ENCODE measurements at places on chromosomes 13 and 19.

DNA sequence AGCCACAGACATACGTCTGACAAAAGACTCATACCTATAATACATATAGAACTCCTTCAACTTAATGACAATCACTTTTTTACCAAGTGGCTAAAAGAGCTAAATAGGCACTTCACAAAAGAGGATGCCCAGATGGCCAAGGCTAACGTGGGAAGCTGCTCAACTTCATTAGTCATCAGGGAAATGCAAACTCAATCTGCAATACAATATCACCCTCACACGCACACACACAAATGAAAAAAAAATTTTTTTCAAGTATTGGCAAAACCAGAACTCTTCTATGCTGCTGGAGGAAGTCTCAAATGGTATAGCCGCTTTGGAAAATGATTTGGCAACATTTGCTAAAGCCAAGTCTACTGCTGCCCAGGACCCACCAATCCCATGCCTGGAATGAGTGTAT, 14.6 kb upstream of the DNMT1 start:
- no peak for DNase-seq

DNA sequence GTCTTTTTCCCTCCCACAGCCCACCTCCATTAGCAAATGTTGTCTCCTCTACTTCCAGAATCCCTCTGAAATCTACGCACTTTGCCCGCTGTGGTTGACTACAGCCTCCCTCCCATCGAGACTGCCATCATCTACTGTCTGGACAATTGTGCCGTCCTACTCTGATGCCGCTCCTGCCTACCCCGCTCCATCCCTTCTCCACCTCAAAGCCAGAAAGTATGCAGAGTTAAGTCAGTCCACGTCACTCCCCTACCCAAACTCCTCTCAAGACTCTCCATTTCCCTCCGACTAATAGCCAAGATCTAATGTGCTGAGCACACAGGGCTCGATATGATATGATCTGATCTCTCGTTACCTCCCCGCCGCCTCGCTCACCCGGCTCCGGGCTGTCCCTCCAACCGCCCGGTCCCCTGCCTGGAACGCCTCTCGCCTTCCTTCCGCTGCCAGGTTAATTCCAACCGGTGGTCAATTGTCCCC, 556 bp downstream of the CACTIN start:
- no peak for DNase-seq

- DNase-seq: no peak
Measured at GRCh38 chr19:12112701-12113100, 27.4 kb downstream of the ZNF20 start.

GRCh38 chr13:105602956-105603670, 932.3 kb downstream of the EFNB2 start:
- no peak for DNase-seq

GRCh38 chr13:77038907-77039480, 12.0 kb upstream of the FBXL3 start:
- DNase-seq: no peak

- DNase-seq: no peak
Measured at GRCh38 chr13:98228661-98229341, 51.7 kb upstream of the RNF113B start.

- DNase-seq: no peak
Measured at GRCh38 chr13:93723316-93723715, 496.7 kb downstream of the GPC6 start.

- DNase-seq: no peak
Measured at GRCh38 chr13:110393761-110394160, 86.7 kb downstream of the COL4A2 start.

DNA sequence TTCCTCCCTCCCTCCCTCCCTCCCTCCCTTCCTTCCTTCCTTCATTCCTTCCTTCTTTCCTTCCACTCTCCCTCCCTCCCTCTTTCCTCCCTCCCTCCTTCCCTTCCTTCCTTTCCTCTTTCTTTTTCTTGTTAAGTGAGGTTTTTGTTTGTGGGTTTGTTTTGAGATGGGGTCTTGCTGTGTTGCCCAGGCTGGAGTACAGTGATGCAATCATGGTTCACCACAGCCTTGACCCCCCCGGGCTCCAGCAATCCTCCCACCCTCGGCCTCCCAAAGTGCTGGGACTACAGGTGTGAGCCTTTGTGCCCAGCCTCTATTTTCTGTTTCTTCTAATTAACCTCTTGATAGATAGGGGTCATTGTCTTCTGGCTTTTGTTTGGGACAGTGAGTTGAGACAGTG, 19.4 kb downstream of the ELAVL3 start:
- no peak for DNase-seq

- no peak for DNase-seq
Measured at GRCh38 chr13:45361596-45362206, 20.7 kb upstream of the TPT1 start.

DNA sequence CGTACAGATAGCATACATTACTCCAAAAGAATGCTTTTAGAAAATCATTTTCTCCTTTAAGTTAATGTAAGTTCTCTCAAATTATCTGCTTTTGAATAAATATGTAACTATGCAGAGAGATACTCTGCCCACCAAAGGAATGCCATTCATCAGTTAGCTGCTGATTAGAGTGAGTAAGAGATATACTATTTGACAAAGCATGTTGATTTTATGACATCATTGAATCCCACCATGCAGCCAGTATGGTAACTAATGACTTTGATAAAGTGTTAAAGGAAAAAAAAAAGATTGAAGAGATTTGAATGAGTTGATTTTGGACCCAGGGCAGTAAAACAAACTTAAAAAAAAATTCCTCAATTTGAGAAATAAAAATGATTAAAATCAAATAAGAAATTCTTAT, 521.5 kb downstream of the SLITRK6 start:
- DNase-seq: no peak

DNA sequence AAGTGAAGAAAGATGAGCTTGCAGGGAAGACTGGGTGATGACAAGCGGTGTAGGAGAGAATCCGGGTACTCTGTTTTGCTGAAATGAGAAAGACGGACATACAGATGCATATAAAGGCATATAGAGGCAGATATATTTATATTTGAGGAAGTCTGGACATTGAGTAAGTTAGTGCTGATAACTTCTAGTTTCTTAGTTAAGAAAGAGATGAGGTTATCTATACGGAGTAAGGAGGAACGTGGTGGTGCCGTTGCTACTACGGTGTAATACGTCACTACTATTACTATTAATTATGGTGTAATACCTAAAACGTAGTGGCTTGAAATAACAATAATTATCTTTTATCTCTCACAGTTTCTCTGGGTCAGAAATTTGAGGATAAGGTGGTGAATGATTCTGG, 9.8 kb upstream of the CPB2 start:
- no peak for DNase-seq

- no peak for DNase-seq
Measured at GRCh38 chr13:65268009-65268408, 1962.1 kb downstream of the PCDH9 start.

- no peak for DNase-seq
Measured at GRCh38 chr13:106515635-106516254, 19.7 kb downstream of the EFNB2 start.

- DNase-seq: no peak
Measured at GRCh38 chr13:79171141-79172061, 234.7 kb downstream of the RBM26 start.

DNA sequence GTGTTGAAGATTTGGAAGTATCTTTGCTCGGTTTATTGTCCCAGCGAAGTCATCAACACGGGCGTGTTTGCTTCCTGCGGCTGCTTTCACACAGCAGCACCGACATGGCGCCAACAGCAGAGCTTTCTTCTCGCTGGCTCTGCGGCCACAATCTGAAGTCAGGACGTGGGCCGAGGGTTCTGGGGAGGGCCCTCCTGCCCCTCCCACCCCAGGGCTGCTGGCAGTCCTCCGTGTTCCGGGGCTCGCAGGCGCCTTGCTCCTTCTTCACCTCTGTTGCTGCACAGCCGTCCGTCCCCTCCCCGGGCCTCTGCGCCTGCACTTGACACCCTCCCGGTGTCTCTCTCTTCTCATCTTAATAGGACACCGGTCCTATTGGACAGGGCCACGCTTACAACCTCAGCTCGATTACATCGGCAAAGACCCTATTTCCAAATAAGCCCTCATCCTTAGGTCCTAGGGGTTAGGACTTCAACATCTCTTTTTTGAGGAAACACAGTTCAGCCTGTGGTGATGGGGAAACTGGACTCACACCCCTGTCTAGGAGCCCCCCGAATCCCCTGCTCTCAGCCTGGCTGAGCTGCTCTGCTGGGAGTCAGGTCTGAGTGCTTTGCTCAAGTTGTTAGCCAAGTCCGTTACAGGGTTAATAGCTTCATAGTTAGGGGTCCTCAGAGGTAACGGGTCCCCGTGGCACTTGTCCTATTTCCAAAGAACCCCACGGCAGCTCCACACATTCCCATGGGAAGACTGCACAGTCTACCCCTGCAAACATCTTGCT, 2.7 kb upstream of the TEX29 start:
- DNase-seq: no peak

GRCh38 chr13:35191883-35192282, 249.8 kb downstream of the NBEA start:
- DNase-seq: no peak

GRCh38 chr19:39083983-39084731, at the start of gene ACP7:
TSS of gene ACP7 (plus strand) at chr19:39084368. CDS start at chr19:39085270, 902 bp downstream.
- DNase-seq: no peak

- DNase-seq: no peak
Measured at GRCh38 chr19:3073159-3073563, 10.9 kb upstream of the TLE5 start.

- DNase-seq: no peak
Measured at GRCh38 chr19:29629836-29630534, 23.9 kb downstream of the POP4 start.

DNA sequence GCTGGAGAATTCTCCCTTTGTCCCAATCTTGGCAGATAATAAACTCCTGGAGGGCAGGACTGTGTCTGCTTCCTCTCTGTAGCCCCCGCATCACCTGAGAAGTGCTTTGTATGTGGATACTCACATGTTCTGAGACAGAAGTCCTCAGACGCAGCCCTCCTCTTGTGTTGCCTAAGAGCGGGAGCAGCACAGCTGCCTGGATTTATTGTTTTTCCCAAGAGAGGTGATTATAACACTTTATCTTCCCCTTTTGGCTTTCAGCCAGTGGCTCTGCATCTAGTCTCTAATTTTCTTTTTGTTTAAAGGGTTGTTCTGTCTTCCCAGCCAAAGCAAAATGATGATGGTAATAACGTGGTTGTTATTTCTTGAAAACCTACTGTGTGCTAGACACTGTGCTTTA, 36.1 kb downstream of the OLFM4 start:
- no peak for DNase-seq

DNA sequence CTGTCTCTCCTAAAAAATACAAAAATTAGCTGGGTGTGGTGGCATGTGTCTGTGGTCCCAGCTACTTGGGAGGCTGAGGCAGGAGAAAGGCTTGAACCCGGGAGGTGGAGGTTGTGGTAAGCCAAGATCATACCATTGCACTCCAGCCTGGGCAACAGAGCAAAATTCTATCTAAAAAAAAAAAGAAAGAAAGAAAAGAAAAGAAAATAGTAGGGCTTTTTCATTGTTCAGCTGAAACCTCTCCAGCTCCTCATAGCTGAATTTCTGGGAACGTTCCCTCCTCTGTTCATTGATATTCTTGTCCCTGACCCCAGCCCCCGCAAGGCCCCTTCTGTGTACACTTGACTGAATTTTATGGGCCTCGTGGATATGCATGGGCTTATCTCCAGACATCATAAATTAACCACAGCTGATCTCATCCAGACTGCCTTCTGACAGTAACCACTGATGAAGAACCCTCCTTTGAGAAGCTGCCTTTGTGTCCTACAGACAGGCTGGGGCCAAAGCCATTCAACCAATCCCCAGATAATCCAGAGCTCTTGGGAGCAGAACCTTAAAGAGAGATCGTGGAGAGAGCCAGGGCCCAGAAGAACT, at the start of gene ELSPBP1:
TSS of gene ELSPBP1 (plus strand) at position 424 of the 594 bp plus-strand sequence. CDS start 14,036 bp downstream, outside the sequence.
- no peak for DNase-seq

GRCh38 chr19:54137699-54138488, at the start of gene CNOT3:
TSS of gene CNOT3 (plus strand) at chr19:54137762. CDS start at chr19:54142979, 5,217 bp downstream.
- no peak for DNase-seq

GRCh38 chr13:49679246-49679645, 12.0 kb downstream of the EBPL start:
- DNase-seq: no peak

- peak; percentile 47 for DNase-seq
Measured at GRCh38 chr19:55088543-55089341, 13.1 kb downstream of the EPS8L1 start.

DNA sequence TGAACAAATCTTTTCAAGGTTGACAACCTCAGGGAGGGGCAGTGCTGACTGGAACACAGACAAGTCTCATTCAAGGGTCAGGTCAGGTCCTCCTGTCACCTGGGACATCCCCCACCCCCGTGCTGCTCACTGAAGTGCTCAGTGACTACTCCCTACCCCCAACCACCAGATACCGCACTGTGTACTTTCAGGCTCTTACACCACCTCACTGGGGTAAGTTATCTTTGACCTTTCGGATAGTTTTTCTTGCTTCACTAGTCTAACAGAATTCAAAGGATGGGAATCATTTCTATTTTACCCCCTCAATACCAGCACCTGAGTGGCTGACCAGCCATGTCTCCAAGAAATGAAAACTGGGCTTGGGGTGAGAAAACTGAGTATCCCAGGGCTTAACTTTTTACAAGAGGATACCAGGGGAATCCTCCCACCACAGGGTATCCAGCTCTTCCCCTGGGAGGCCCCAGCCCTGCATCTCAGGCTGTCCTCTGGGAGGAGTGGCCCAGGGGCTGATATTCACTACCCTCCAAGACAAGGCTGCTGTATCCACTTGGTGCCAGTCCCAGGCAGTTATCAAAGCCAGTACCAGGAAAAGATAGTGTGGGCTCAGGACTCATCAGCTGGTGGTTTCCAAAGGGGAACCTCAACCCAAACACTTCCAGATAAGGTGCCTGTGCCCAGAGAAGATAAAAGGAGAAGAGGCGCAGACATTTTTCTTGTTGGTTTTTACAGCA, 2.1 kb downstream of the ZNF563 start:
- no peak for DNase-seq

GRCh38 chr13:32038343-32038742, 6.8 kb downstream of the FRY start:
- DNase-seq: no peak

DNA sequence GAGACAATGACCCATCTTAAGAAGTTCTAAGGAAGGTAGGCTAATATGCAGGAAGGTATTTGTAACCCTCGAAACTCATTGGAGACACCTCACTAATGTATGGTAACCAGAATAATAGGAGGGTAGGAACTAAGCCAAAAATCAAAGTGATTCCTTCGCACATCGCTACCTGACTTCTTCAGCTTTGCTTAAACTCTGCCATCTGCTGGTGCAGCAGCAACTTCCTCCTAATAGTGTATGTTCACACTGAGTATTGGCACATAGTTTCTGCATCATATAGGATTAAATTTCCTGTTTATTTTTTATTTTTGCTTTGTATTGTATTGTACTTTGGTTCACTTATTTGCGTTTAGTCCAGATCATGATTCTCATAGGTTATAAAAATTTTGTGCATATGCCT, 676.2 kb downstream of the GPC5 start:
- DNase-seq: no peak

GRCh38 chr13:37645181-37645740, 46.7 kb upstream of the POSTN start:
- no peak for DNase-seq

- DNase-seq: no peak
Measured at GRCh38 chr19:57008432-57008831, 111.4 kb upstream of the USP29 start.

GRCh38 chr19:14565765-14566711, 5.8 kb downstream of the NDUFB7 start:
- no peak for DNase-seq
